Stimulated activated CD4-positive, alpha-beta T cell treated with anti-CD3 and anti-CD28 coated beads, TNF-alpha, amount 100 ng/mL, for 4 hours (primary cell): ENCODE measurements at places on chromosomes 4 and X.

DNA sequence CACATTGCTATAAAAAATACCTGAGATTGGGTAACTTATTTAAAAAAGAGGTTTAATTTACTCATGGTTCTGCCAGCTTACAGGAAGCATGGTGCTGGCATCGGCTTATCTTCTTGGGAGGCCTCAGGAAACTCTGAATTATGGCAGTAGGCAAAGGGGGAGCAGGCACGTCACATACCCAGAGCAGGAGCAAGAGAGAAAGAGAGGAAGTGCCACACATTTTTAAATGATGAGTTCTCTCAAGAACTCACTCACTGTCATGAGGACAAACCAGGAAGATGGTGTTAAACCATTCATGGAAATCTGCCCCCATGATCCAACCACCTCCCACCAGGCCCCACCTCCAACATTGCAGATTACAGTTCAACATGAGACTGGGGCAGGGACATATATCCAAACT, 10.0 kb upstream of the AFF1 start:
- DNase-seq = no peak

DNA sequence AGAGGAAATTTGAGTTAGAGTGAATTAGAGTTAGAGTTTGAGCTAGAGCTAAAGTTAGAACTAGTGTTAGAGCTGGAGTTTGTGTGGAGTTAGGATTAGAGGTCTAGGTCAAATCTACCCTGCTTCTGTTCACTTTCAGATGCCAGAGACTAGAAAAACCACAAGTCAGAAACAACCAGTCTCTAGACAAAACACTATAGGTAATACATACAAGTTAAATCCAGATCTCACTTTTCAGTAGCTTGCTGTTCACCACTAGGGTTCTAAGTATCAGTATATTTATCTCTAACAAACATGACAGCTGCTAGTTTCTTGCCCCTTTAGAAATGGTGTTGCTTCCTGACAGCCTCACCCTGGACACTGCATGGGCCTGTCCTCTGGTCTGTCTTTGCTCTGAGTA, 300.7 kb downstream of the ARAP2 start:
- no peak for DNase-seq

DNA sequence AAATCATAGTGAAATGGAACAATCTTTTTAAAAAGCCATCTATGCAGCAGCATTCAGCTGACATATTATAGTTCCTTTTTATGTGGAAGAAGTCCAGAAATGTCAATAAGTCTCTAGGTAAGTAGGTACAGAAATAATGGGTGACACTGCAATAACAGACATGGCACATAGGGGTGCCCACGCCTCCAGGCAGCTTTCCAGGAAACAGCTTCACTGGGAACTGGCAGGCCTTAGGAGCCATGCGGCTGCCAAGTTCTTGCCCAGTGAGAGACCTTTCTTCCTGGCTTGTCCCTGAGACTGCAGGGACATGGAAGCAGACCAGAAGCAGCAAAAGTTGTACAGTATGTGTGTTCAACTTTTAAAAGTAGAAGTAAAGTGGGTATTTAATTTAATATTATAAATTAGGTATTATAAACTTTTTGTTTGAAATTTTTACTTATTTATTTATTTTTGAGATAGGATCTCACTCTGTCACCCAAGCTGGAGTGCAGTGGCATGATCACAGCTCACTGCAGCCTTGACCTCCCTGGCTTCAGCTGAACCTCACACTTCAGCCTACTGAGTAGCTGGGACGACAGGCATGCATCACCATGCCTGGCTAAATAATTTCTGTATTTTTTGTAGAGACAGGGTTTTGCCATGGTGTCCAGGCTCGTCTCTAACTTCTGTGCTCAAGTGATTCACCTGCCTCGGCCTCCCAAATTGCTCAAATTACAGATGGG, 12.1 kb upstream of the ETNPPL start:
- no peak for DNase-seq

DNA sequence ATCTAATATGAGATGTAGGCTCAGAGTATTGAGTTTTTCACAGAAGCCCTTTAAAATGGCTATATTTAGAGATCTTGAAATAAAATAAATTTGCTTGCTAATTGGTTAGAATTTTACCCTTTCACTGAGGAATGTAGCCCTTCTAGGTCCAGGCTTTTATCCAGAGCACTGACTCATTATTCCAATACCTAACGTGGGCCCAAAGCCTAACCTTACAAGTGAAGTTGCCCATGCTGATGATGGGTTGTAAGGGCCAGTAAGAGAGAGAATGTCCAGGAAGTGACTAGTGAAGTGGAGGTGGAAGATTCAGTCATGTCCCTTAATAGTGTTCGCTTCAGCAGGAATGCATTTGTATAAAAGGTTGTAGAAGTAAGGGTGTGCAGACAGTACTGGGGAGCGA, 155.9 kb downstream of the STIM2 start:
- DNase-seq = no peak

GRCh38 chrX:10513974-10514373, 106.4 kb downstream of the MID1 start:
- no peak for DNase-seq

GRCh38 chr4:56637791-56638190, 43.3 kb downstream of the HOPX start:
- DNase-seq = no peak

GRCh38 chrX:73266766-73267165, 52.1 kb upstream of the NAP1L2 start:
- DNase-seq = no peak

DNA sequence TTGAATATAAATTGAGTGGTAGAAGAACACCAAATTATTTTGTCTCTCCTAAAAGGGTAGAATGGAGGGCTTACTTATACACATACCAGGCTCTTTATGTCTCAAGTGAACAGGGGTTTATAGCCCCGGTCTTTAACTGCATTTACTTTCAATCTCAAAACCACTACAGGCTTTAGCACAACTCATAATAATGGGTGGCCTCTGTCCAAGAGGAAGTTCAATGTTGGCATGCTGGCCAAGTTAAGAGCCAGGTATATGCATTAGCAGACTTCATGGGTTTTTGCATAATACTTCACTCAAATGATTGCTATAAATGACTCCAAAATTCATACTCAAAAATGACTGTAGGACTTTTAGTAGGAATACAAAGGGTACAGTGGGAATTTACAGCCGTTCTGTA, 118.5 kb upstream of the OTUD4 start:
- no peak for DNase-seq

- no peak for DNase-seq
Measured at GRCh38 chr4:7699031-7699430, 240.6 kb downstream of the AFAP1 start.
